ENCODE measurements at places on chromosomes 11 and 22.

DNA sequence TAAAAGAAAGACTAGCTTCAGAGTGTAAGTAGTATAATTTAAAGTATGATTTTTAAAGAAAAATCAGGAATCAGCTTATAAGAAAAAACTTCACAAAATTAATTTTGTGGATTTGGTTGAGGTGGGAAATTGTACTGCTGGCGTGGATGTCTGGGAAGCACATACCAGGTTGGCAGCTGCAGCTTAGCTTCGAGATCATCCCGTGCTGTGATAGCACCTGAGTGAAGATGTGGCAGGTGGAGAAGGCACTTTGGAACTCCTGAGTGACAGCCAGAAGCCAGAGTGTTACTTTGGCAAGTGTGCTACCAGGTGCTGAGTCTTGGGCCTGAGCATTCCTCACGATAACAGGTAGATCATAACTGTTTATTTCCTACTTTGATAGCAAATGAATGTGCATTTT is 17.7 kb downstream of the ZC3H12C start:
- no peak for DNase-seq

- DNase-seq = no peak
These were observed 5.2 kb downstream of the MRGPRE start for GRCh38 chr11:3226846-3227567.

DNA sequence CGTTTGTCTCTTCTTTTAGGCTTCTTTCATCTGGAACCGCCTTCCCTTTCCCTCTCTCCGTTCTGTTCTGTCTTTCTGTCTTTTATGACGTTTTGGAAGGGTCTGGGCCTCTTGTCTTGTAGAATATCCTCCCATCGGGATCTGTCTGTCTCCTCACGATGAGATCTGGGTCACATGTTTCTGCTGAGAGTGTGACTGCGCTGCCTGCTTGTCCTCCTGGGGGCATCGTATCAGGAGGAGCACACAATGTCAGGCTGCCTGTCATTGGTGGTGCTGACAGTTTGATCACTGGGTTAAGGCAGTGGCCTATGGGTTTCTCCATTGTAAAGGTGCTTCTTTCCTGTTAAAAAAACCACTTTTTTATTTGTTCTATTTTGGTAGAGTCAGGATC is 60.4 kb upstream of the PARVG start:
- no peak for DNase-seq

DNA sequence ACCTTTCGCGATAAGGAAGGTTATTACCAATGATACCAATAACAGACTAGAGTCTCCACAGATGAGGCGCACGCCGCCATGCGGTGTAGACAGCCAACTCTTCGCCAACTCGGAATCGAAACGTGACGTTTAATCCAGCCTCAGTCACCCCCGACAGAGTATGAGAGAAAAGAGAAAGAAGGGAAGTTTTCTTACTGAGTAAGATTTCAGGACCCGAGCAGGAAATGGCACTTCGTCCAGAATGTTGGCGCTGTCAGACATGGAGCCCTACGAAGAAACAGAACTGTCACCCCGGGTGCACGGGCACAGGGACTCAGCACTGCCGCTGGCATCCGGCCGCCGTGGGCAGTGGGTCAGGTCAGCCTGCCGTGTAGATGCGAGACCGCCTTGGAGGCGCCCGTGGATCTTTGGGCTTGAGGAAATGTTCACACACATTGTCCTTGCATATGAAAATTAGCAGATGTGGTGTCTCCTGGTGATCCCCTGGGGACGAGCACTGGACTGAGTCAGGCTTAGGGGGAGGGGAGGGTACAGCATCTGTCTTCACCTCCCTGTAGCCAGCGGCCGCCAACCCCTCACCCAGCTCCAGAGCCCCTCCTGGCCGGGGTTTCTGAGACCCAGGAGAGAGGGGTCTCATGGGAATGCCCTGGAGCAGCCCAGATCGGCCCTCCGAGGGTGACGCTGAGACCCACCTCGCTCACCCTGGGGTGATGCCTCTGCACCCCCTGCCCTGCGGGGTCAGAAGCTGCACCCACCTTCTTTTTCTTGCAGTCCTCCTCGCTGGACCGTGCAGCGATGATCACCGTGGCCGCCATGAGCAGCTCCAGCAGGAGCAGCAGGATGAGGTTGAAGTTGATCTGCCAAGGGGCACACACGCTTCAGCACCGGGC is 8.3 kb downstream of the MLC1 start:
- no peak for DNase-seq

DNA sequence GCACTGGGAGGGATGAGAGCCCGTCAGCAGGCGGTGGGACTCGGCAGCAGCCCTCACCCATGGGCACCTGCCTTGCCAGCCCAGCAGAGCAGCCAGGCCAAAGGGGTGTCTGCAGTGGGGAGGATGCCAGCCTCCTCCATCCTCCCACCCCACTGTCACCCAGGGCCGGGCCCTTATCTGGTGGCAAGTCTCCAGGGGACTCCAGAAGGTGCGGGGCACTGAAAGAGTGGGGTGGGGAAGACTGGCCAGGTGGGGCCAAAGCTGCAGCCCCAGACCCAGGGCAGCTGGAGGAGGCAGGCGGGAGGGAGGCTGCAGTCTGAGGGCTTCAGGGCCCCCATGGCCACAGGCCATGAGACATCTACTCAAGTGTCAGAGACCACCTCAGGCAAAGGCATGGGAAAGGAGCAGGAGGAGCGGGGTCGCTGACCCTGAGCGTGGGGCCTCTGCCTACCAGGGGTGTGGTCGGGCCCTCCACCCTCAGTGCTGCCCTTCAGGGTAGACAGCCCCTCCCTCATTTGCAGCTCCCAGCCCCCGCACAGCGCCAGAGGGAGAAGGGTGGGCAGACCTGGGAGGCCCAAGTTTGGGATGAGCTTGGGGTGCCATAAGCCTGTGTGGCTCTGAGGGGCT is 3.5 kb downstream of the DGCR6L start:
- DNase-seq = no peak

DNA sequence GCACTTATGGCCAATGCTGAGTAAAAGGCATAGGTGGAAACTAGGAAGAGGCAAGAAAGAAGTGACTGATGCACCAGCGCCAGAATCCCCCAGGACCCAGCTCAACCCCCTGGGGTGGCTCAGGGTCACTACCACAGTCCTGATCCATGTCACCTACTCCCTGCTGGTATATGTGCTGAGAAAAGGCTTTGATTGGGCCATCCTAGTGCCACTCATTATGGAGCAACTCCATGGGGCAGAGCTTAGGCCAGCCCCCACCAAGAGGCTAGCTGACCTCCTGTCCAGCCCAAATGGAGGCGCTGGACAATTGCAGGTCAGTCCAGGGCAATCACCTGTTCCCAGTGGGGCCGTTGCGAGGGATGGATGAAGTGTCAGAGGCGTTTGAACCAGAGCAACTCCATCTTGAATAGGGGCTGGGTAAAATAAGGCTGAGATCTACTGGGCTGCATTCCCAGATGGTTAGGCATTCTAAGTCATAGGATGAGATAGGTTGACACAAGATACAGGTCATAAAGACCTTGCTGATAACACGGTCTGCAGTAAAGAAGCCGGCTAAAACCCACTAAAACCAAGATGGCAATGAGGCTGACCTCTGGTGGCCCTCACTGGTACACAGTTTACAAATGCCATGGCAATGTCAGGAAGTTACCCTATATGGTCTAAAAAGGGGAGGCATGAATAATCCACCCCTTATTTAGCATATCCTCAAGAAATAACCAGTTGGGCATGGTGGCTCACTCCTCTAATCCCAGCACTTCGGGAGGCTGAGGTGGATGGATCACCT is 20.6 kb upstream of the DAGLA start:
- DNase-seq = no peak

DNA sequence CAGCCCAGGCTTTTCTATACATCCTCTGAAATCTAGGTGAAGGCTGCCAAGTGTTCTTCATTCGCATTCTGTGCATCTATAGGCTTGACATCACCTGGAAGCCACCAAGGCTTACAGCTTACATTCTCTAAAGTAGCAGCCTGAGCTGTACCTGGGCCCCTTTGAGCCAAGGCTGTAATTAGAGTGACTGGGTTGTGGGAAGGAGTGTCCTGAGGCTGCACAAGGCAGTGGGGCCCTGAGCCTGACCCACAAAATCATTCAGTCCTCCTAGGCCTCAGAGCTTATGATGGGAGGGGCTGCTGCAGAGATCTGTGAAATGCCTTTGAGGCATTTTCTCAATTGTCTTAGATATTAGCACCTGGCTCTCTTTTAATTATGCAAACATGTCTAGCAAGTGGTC is 33.0 kb upstream of the RDX start:
- no peak for DNase-seq

Data from Ammon's horn (tissue), 1 donor.